Putamen (tissue), 1 donor: ENCODE measurements at places on chromosomes 4 and X.

- DNase-seq, result no peak
Observed at GRCh38 chrX:34778916-34779315, 121.8 kb upstream of the TMEM47 start.

GRCh38 chrX:112043997-112044396 is 38.6 kb downstream of the TRPC5 start:
- no peak for DNase-seq

DNA sequence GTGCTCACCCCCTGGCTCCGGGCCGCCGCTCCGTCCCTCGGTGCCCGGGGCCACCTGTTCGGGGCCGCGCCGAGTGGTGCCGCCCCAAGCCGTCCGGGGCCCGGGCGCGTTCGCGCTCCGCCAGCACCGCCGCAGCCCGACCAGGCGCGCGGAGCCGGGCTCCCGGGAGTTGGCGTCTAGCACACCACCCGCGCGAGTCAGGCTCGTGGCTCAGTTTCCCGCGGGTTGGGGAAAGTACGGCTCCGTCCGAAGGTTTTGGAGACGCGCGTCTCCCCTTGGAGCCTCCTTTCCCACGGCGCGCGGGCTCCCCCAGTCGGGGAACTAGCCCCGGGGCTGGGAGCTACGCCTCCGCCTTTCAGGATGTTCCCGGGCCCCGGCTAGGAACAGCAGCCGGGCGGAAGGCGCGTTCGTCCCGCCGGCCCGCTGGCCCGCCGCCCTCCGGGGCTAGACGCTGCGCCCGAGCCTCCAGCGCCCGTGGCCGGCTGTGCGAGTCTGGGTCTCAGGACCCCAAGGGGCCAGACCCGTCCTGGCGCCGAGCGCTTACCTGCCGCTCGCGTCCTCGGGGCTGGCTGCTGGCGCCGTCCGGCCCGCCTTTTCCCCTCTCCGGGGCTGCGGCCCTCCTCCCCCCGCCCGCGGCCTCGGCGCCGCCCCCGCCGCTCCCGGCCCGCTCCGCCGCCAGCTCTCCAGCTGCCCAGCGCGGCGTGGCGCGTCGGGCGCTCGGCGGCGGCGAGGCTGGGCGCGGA is at the start of gene ADGRG2:
TSS of gene ADGRG2 (minus strand) at position 571 of the 743 bp plus-strand sequence. CDS start 53,634 bp downstream, outside the sequence.
- DNase-seq, result no peak

DNA sequence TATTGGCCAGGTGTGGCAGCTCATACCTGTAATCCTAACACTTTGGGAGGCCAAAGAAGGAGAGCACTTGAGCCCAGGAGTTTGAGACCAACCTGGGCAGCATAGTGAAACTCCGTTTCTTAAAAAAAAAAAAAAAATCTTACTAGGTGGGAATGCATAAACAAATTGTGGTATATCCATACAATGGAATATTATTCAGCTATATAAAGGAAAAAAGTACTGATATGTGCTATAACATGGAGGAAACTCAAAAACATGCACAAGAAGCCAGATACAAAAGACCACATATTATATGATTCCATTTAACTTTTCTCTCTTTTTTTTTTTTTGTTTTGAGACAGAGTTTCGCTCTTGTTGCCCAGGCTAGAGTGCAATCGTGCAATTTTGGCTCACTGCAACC is 13.5 kb upstream of the BCORL1 start:
- DNase-seq, result no peak

- no peak for DNase-seq
Observed at GRCh38 chr4:15144967-15145295, 142.7 kb downstream of the CPEB2 start.

GRCh38 chr4:6150046-6150735 is 50.2 kb downstream of the JAKMIP1 start:
- DNase-seq, result peak; percentile 42

- DNase-seq, result no peak
Observed at GRCh38 chrX:119226446-119226845, 9.6 kb upstream of the PGRMC1 start.

DNA sequence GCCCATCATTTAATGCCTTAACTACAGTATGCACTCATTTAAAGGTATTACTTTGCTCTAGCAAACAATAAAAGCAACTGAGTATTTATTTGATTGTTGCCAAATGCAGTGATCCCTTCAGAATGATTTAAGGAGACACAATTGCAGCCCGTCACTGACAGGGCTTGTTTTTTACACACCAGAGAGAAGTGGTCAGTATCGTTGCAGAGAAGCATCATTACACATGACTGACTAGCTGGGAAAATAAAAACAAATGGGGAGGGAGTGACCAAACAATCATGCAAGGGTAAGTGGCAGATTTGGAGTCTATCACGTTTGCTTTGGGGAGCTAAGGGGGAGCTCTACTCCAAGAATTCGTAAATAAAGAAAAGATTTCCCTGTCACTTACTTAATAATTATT is 1685.3 kb upstream of the TENM3 start:
- DNase-seq, result no peak

GRCh38 chr4:122151982-122152710 is at the start of gene BLTP1:
Gene BLTP1 (plus strand): TSS chr4:122152331. CDS start chr4:122170648, 18,317 bp downstream.
- peak; percentile 91 for DNase-seq

DNA sequence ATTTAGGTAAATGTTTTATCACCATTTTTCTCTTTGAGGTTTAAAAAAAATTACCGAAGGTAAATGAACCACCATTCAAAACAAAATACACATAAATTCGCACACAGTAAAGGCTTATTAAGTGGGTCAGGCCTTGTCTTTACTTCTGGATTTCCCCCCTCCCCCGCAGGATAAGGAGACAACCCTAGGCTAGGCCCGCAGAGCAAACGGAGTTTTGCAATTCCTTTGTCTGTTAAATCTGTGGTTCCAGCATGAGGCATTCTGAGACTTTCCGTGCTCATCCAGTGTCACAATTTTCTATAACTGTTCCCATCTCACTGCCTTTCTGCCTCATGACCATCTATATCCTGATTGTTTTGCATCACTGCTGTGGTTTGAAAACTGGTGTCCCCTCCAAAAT is 307.4 kb downstream of the DCHS2 start:
- no peak for DNase-seq

DNA sequence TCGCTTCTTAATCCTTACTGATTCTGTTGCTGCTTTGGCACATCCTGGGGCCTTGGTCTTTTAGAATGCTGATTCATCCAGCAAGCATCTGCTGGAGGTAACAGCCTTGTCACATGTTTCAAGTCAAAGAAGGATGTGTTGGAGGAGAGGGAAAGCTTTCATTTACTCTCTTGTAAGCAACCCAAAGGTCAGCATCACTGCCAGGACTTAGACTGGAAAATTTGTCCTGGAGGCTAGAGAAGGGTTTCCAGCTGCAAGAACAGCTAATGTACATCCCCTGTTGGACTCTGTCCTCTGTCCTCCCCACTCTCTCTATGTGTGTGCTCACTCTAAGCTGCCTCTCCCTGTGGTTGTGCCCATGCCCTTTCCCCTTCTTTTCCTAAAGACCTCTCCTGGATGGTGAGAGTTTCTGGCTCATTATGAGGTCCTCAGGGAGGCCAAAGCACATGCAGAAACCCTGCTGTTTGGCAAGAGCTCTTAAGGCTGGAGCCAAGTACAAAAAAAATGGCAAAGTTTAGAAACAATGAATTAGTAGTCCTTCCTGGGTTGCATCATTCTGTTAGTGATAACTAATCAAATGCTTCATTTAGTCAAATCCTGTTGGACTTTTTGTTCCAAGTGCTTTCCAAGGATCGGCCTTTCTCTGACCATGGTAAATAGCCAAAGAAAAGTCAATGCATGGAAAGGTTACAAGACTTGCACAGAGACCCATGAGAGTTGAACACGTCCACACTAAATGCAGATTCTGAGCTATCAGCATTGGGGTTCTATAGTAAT is 13.4 kb upstream of the SRPX start:
- DNase-seq, result no peak

- DNase-seq, result no peak
Observed at GRCh38 chr4:113998531-113998930, 19.1 kb upstream of the ARSJ start.

DNA sequence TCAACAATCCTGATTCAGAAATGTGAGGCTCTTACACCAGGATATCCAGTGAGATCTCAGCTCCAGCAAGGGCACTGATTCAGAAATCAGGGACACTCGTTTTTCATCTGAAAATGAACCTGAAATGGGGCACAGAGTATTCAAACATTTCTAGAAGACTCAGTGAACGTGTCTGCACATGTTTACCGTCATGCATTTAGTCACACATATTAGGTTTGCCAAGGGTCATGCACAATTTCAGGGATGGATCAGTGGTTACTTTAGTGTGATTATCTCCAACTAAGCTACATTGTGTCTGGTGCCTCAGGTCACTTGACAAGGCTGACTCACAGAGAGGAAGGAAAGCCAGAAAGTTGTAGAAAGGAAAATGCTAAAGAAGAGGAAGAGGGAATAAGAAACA is 33.6 kb upstream of the SPANXN2 start:
- no peak for DNase-seq

- DNase-seq, result no peak
Observed at GRCh38 chrX:105829011-105829410, 6.7 kb downstream of the NRK start.

- no peak for DNase-seq
Observed at GRCh38 chr4:22427675-22428074, 88.2 kb downstream of the ADGRA3 start.

DNA sequence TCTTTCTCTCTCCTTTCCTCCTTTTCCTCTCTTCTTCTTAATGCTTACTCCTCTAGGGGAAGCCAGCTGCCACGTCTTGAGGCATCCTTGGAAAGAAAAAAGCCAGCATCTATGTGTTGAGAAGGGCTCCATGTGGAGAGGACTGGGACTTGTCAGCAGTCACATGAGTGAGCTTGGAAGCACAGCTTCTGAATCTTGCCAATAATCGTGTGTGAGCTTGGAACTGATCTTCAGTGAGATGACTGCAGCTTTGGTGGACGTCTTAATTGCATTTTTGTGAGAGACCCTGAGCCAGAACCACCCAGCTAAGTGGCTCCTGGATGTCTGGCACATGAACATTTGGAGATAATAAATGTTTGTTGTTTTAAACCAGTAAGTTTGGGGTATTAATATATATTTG is 371.7 kb downstream of the SLITRK2 start:
- no peak for DNase-seq

GRCh38 chr4:41029098-41029497 is 185.2 kb downstream of the APBB2 start:
- DNase-seq, result no peak

DNA sequence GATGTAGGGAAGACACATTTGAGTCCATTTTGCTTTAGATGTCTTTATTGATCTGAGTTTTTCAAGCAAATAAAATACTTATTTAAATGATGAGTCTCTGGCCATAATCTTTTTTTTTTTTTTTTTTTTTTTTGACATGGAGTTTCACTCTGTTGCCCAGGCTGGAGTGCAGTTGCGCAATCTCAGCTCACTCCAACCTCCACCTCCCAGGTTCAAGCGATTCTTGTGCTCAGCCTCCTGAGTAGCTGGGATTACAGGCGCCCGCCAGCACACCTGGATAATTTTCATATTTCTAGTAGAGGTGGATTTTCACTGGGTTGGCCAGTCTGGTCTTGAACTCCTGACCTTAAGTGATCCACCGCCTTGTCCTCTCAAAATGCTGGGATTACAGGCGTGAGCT is 194.5 kb upstream of the MAD2L1 start:
- no peak for DNase-seq

DNA sequence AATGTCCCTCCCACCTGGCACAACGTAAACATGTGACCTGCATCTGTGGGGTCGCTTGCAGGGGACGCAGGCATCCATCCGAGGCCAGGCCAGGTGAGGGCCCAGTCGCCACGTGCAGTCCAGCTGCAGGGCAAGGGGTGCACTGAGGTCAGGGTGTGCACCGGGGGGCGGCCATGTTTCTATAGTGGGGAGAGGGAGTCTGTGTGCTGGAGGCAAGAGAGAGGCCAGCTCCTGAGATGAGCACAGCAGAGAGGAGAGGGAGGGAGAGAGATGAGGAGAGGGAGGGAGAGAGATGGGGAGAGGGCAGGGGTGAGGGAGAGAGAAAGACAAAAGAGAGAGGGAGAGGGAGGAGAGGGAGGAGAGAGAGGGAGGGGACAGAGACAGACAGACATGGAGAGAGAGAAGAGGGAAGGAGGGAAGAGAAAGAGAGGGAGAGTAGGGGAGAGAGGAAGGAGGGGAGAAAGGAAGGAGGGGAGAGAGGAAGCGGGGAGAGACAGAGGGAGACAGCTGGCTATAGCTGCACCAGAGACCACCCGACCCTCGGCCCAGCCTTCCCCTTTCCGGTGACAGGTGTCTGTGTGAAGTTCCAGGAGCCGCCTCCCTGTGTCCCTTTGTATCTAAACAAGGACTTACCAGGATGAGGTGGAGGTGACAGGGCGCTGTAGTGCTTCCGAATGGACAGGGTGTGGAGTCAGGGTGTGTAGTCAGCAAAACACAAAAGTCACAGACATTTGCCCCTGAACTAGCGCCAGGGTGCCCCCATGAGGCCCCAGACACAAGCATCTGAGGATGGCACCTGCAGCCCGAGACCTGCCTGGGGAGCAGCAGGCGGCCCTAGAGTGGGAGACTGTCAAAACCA is 68.7 kb downstream of the ADRA2C start:
- no peak for DNase-seq

DNA sequence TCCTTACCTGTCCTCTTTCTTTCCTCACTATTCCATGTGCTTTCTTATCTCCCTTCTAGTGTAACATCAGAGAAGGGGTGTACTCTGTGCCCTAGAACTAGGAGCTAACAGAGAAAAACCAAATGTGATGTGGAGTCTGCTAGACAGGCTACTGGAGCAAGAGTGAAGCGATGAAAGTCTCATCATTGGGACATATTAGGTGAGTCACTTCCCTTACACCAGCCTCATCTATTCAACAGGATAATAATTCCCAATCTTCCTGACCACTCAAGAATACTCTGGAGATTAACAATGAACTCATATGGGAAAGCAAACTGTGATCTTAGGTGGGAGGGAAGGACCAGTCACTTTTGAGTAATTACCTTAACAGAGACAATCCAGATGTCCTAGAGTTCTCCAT is 58.1 kb downstream of the RAB40A start:
- no peak for DNase-seq

DNA sequence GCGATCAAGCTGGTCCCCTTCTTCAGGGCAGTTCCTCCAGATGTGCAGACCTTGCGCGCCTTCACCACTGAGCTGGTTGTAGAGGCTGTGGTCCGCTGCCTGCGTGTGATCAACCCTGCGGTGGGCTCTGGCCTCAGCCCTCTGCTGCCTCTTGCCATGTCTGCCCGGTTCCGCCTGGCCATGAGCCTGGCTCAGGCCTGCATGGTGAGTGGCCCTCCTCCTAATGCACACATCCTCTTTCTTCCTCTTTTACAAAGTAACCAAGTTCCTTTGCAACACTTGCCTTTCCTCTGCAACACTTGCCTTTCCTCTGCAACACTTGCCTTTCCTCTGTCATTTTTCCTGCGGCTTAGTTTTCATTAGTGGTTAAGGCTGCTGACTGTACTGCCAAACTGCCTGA is 1.8 kb downstream of the CCDC22 start:
- no peak for DNase-seq

GRCh38 chr4:102988429-102989020 is 31.0 kb downstream of the SLC9B1 start:
- DNase-seq, result no peak

- no peak for DNase-seq
Observed at GRCh38 chr4:67550857-67551256, 5.6 kb upstream of the CENPC start.

DNA sequence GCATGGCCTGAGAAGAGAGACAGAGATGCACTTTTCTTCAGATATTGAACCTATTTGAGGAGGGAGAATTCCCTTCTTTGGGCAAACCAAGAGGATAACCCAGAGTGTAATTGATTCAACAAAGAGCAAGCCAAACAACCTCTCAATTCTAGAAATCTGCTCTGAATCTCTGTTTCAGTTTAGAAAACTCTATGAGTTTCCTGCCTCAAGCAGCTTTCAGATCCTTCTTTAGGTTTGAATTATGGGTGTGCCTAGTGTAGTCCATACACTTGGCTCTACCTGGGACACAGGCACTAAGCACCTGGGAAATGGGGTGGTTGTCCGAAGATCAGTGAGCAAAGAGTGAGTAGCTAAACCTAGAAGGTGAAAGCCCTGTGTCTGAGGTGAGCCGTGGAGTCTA is 52.0 kb upstream of the MTMR8 start:
- DNase-seq, result no peak
